Caco-2 (cell line): ENCODE measurements at places on chromosomes 13 and 19. TPM values are rescaled to one million over a fixed set of nuclear protein-coding genes. Genes with fewer than 3 reads are reported as not detected.
A peak's percentile ranks its signal among the peaks of the same experiment; 100 is the strongest.

- no peak for DNase-seq
These were observed 1.1 kb upstream of the NEK3 start for GRCh38 chr13:52160506-52160905.

- no peak for DNase-seq
These were observed 2.0 kb upstream of the TSHZ3 start for GRCh38 chr19:31351056-31351854.

- DNase-seq = no peak
These were observed 296.5 kb upstream of the MIR17HG start for GRCh38 chr13:91050970-91051369.

DNA sequence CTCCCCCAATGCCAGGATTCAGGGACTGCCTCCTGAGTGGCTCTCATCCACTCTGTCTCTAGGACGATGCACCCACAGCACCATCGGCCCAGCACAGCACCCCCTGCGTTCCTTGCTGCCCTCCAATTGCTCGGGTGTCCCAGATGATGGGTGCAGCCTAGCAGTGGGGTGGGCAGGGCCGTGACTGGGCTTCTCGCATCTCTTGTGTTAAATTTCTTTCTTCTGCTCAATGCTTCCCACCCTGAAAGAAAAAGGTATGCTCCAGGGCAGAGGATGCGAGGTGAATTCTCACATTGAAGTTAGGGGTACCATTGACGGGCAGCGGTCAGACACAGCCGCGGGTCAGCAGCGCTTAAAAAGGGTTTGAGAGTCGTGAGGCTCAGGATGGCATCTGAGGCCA is 232.4 kb upstream of the SGCG start:
- DNase-seq = no peak

- no peak for DNase-seq
These were observed 559.8 kb downstream of the IRS2 start for GRCh38 chr13:109226631-109227030.

DNA sequence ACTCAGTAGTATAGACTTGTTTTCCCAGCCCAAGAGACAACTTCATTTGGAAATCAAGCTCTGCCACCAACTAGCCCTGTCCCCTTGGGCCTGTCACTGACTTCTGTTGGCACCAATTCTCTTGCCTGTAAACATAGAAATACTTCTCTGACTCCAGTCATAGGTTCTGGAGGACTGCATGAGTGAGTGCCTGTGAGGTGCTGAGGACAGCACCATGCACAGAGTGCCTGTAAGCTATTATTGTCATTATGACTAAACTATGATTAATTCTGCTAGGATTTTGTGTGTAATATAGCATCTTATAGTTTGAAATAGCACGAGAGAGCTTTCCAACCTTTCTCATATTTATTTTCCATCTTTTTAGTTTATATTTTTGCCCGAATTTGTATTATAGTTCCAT is 247.9 kb downstream of the MYO16 start:
- no peak for DNase-seq

DNA sequence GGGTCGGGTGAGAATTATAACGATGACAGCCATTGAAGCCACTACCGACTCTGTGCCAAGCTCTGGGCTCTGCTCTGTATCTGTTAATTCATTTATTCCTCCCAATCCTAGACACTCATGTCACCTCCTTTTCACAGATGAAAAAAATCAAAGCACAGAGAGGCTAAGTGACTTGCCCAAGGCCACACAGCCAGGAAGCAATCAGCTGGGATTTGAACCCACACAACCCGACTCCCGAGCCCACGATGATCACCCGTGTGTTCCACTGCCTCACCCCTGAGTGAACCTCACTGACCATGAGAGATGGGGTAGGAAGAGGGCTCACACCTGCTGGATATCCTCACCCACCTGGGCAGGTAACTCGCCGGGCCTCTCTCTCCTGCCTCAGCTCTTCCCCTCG is 40.1 kb downstream of the ZNF473 start:
- DNase-seq = no peak

DNA sequence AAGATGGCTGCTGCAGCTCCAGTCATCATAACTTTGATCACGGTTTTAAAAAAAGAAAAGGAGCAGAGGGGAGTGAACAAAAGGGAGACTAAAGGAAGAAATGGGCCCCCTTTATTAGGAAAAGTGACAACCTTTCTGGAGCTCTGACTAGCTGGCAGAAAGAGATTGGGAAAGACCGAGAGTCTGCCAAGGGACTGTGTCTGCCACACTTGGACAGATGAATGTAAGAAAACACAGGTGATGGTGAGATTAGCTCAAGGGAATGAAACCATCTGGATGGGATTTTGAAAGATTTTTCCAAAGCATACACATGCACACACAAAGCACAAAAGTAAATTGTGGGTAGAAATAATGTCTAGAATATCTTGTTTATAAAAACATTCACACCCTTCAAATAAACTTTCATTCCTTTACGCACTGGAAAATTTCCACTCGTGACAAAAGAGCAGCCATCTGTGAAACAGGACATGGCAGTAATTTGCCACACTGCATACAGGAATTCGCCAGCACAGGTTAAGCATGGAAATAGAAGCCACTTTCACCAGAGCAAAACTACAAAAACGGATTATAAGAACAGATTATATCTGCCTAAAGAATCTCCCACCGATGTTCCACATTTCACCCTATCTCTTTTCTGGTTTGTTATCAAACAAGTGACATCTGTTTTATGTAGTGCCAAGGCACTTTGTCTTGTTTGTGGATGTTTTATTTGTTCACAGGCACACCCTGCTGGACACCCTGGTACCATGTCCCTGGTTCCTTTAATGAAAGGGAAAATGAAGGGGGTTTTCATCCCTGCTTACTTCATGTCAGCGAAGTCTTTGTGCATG is 819.5 kb downstream of the DIAPH3 start:
- no peak for DNase-seq

DNA sequence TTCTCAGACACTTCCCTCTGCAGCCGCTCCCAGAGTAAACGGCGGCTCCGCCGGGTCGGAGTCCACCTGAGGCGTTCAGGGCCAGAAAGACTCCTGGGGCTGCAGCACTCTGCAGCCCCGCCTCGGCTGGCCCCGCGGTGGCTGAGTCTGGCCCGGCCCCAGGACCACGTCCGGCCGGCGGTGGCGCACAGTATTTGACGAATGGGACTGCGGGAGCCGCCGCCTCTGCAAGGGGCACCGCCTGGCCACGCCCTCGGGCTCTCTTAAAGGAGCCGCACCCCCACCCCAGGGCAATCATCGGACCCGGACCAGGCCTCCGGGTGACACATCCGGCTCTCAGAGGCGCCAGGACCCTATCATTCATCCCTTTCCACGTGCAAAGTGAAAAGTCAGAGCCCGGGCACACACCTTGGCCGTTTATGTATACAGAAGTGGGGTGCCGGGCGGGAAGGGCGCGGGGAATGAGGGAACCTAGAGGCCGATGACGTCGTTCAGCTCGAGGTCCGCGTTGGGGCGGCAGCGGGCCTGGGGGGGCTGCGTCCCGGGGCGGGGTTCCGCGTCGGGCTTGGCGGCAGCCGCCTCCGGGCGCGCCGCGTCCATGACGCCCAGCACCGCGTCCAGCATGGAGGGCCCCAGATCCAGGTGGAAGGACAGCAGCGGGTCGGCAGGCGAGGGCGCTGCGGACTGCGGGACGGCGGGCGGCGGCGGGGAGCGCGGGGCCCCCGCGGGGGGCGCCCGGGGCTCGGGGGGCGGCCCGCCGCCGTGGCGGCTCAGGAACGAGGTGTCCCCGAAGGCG is 1.2 kb upstream of the LENG9 start:
- peak; percentile 96 for DNase-seq

DNA sequence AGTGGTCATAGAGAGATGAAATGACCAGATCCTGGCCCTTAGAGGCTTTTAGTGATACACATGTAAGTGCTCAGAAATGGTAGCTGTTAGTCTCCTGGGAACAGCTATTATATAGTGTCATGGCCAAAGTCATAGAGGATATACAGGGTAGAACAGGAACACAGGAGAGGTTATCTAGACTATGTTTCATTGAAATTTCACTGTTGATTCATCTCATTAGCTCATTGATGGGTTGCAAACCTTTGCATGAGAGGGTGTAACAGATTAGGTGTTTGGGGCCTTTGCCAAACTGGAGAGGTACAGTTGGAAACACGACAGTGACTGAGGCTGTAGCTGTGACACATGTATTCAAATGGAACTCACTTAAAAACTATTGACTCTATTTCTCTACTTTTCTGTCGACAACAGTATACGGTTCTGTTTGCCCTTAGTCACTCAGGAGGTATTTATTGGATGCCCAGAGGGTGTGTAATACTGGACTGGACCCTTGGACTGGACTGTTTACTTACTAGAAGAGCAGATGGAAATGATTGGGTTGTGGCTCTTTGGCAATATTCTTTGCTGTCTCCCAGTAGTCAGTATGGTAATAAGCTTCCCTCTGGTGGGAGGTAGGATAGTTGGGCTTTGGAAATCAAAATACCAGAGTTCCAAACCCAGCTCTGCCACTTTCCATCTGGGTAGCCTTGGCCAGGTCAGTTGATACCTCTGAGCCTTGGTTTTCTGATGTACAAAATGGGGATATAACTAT is 29.8 kb downstream of the ARHGAP35 start:
- DNase-seq = peak; percentile 86

DNA sequence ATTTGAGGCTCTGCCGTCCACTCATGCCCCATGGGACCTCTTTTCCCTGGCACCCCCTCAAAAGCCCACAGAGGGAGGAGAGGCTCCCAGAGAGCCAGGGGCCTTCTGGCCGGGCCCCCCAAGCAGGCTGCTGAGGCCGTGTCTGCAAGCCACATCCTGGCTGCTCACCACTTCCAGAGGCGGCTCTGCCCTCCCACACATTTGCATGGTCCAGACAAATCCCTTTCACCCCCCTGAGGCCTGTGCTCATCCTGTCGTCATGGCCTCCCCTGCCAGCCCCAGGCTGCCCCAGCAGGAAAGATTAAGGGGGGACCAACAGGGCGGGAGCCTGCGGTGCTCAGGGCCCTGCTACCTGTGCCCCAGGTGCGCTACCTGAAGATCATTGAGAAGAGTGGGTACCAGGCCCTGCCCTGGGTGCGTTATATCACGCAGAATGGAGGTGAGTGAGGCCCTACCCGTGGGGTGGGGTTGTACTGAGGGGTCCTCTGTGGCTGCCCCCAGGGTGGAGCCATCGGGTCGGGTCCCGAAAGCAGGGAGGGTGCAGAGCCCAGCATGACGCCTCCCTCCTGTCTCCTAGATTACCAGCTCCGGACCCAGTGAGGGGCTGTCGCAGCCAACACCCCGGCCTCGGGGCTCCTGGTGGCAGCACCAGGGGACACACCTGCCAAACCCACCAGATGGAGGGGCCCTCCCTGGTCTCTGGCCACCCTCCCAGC is 36.3 kb downstream of the AP1M1 start:
- no peak for DNase-seq

DNA sequence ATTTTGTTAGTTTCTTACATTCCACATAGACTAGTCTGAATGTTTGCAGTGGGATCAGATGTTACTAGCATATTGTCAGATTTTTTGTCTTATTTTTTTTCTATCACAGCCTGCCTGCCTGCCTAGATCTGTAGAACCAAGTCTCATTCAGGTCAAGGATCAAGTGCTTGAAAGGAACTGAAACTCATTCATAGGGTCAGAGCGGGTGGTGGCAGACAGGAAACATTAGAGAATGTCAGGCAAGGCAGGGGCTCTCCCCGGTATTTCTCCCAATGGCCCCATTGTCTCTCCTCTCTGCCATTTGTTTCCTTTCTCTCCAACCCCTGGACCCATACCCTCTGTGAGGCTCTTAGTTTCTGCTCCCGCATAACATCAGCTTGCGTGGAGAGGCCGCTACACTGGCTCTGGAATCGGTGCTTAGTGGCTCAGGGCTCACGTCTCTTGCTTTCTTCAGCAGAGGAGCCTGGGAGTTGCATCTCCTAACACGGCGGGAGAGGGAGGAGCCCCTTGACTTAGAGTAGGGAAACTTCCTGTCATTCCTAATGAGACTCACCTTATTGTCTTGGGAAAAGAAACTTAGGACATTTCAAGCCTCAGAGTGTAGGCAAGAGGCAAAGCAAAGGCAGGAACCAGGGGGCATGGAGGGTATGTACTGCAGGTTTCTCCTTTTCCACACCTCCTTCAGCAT is 35.6 kb upstream of the SPATA13 start:
- no peak for DNase-seq

- no peak for DNase-seq
These were observed 87.7 kb downstream of the DOCK9 start for GRCh38 chr13:98890186-98890585.

GRCh38 chr13:73702419-73703071 is 431.7 kb downstream of the KLF12 start:
- DNase-seq = no peak

GRCh38 chr19:5260381-5260967 is 80.1 kb downstream of the PTPRS start:
- no peak for DNase-seq

DNA sequence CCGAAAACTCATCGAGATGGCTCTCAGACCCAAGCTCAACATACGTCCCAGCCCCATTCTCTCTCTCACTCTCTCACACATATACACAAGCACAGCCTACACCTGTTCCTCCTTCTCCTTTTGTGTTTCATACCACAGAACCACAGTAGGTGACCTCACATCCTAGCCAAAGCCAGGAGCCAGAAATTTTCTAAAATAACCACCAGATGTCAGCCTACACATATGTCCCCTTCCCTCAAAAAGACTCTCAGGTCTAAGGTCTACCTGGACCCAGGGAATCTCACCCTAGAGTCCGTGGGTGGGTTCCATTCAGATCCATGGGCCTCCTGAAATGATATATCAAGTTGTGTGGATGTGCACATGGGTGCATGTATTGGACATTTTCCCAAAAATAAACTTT is 104.2 kb upstream of the IPO5 start:
- no peak for DNase-seq

- no peak for DNase-seq
These were observed 28.4 kb upstream of the TIMM44 start for GRCh38 chr19:7971553-7972520.

The PRKCG gene
- 1.7 and 2.6 TPM in 2 replicates for total RNA-seq

The EML2 gene
- 33.9 and 38.8 TPM in 2 replicates for total RNA-seq

The ZNF556 gene
- total RNA-seq = 0.57 and 0.93 TPM in 2 replicates

The C13orf42 gene
- total RNA-seq = not detected in 2 replicates
